Jurkat, Clone E6-1 (cell line): ENCODE measurements at places on chromosomes 13 and 19.

GRCh38 chr13:108195146-108195545 is 20.2 kb downstream of the LIG4 start:
- DNase-seq, result no peak

DNA sequence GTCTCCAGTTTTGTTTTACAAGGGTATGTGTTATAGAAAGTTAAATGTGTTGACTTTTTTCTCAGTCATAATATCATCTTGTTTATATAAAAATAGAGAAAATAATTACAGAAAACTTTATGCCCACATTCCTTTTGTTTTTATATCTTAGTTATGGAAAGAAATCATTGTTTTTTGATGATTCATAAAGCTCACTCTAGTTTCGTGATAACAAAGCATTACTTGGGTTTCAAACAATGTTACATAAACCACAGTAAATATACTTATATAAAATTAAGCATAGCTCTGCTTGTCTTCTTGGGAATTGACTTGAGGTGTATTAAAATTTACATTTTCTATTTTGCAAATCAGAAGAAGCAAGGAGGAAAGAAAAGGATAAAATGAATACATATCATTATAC is 111.8 kb downstream of the SGCG start:
- no peak for DNase-seq

- DNase-seq, result no peak
Observed at GRCh38 chr19:37718304-37718703, 1.3 kb downstream of the ZNF607 start.

GRCh38 chr19:38466050-38466449 is 32.6 kb downstream of the RYR1 start:
- DNase-seq, result no peak

- DNase-seq, result no peak
Observed at GRCh38 chr13:102128216-102128810, 273.5 kb downstream of the FGF14 start.

DNA sequence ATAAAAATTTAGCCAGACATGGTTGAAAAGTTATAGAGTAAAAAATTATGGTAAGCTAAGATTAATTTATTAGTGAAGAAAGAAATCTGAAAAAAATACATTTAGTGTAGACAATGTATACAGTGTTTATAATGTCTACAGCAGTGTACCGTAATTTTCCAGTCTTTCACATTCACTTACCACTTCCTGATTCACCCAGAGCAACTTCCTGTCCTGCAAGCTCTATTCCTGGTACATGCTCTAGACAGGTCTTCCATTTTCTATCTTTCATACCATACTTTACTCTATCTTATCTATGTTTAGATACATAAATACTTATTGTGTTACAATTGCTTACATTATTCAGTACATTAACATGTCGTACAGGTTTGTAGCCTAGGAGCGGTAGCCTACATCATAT is 1387.8 kb upstream of the ATXN8OS start:
- no peak for DNase-seq

GRCh38 chr19:37954421-37954874 is 47.4 kb downstream of the SIPA1L3 start:
- DNase-seq, result no peak

DNA sequence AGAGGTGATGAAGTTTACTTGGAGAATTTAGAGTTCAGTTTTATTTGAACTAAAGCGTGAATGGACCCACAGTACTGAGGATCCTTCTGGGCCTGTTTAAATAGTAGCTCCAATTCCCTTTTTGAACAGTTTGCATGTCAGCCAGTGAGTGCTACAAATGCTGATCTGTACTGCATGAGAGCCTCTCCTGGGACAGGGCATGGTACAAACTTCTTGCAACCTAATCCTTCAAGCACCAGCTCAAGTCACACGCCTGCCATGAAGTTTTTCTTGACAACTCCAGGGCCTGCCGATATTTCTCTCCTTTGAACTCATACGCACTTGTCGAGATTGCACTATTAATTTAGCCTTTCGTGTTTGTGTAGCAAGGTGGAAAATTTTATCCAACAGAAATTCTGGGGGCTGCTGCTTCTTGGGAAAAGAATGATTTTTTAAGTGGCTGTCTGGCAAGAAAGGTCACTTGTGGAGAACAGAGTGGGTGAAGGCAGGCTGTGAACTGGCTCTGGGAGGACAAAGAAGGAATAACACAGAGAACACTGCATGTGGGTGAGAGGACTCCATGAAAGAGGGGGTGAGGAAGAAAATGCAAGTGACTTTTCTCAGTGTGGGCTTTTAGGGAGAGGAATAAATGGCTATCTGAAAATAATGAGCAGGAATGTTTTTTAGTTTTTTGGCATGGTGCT is 192.5 kb downstream of the NDFIP2 start:
- DNase-seq, result no peak

- no peak for DNase-seq
Observed at GRCh38 chr13:45196622-45197021, 4.2 kb downstream of the KCTD4 start.

- no peak for DNase-seq
Observed at GRCh38 chr19:22783651-22784410, at the start of gene ZNF99. ZNF99 (minus strand) TSS chr19:22784151; CDS start chr19:22784016, 135 bp downstream.

- no peak for DNase-seq
Observed at GRCh38 chr19:38734426-38735256, 9.6 kb downstream of the CAPN12 start.

DNA sequence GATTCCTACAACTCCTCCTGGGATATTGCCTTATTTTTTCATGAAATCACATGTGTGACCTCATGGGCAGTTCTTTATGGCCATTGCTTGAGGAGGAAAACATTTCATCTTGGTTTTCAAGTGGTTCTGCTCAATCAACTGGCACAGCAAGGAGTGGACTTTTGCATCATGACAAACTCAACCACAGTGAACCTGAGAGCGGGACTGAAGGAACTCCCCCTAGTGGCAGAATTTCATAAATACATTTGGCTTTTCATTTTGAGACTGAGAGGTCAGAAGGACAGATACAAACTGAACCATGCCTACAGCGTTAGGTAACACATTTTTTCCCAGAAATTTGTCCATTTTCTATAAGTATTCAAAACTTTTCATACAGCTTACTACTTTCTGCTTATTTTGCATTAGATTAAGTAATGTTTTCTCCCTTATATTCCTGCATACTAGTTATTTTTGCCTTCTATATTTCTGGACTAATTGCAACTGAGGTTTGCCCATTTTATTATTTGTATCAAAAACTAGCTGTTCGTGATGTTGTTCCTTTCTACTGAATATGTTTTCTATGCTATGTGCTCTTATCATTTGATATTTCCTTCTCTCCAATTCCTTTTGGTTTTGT is 13.4 kb upstream of the SIGLEC12 start:
- peak; percentile 60 for DNase-seq

DNA sequence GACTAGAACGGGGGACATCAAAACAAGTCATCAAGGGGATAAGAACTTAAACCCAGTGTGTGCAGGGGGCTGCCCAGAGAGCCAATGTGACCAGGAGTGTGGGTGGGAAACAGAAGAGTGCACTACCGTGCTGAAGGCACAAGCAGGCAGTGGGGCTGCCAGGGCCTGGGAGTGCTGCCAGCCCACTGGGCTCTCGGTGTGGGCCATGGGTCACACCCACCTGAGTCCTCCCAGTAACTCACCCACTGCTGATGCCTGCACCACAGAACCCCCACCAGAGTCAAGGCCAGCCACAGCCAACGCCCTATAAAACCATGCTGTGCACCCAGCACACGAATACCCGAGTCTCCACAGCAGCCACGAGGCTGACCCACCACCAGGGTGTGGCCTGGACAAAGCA is 8.5 kb downstream of the MED26 start:
- DNase-seq, result no peak

DNA sequence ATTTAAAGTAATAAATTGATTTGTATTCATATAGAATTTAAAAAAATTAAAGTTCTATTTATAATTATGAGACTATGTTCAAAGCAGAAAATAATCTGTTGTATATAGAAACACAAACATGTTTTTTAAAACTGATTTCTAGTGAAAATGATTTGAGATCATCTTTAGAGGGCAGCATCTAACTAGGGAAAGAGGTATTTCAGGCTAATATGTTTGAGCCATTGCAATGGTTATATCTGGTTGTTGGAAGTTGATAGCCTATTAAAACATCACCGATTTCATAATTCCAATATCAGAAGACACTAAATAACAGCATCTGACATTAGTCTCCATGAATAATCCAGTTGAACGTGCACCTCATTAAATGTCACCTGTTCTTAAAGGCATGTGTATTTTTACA is 79.8 kb upstream of the SLITRK6 start:
- DNase-seq, result no peak

GRCh38 chr13:44489751-44490150 is 86.4 kb downstream of the TSC22D1 start:
- DNase-seq, result no peak

- DNase-seq, result no peak
Observed at GRCh38 chr13:39602277-39602613, 748 bp downstream of the LHFPL6 start.

GRCh38 chr13:104532132-104532531 is 1465.9 kb upstream of the SLC10A2 start:
- DNase-seq, result no peak

DNA sequence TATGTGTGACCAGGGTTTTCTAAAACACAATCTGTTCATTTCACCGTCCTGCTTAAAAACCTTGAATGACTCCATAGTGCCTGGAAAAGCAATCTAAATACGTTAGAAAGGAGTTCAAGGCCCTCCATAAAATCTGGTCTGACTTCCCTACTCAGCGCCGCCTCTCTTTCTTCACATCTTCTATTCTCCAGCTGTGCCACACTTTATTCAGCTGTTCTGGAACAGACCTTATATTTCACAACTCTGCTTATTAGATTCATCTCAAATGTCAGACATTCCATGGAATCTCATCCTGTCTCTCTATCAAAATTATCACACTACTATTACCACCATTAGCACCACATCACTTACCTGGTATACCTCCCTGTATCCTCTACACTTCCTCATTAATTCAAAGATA is 19.8 kb upstream of the SPART start:
- DNase-seq, result no peak

DNA sequence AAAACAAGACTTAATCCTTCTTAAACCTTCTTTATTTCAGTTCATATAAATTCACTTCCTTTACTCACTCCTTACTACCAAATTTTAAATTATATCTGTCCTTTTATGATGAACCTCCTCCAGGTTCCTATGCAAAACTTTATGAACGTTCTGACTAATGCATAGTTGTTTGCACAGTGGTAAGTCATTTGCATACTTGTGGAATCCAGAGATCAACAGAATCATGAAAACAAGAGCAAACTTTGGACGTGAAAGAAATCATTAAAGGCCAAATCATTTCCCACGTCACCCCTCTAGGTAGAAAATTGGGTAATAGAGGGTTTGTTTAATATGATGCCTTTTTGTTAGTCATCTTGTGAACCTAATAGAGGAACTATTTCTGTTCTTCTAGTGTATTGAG is 32.3 kb upstream of the MYCBP2 start:
- no peak for DNase-seq

DNA sequence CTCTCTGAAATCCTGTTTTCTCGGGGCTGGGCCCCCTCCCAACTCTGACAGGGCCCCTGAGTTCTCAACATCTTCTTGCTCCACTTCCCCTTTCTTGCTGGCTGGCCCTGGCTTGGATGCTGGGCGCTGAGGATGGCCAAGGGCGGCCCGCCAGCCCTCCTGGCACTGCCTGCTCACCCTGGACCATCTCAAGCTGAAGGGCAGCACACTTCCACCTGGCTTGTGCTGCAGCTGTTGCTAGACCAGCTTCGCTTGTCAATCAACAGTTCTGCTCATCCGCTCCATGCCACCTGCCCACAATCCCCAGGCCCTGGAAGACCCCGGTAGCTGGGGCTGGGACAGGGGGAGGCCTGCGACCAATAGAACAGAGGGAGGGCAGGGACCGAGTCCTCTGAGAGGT is 6.9 kb upstream of the GMIP start:
- no peak for DNase-seq

GRCh38 chr13:77728265-77729125 is 31.0 kb downstream of the SLAIN1 start:
- no peak for DNase-seq

GRCh38 chr19:30625947-30626625 is 253.9 kb downstream of the ZNF536 start:
- DNase-seq, result no peak

DNA sequence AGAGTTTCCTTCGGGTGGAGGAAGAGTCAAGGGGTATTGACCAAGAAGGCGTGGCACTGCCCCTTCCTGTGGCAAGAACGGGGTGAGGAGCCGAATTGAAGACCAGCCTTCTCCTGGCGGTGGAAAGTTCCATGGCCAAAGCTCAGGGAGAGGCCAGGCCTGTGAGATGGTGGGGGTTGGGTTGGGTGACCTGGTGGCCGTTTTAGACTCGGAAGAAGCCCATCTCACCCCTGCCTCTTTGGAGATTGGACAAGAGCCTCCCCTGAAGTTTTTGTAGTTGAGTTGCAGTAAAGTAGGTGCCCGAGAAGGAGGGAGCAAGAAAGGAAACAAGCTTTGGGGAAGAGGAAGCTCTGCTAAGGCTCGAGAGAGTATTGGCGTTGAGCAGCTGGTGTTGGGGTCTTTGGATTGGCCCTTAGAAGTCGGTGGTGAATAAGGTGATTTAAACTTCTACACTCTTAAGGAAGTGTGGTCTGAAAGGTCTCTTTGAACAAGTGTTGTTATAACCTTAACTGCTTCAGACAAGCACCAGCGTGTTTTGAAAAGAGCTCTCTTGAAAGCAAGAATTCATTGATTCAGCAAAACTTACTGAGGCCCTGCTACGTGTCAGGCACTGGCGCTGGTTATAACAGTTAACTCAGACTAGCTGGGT is 964 bp downstream of the SPINT2 start:
- peak; percentile 81 for DNase-seq

GRCh38 chr19:40588110-40588854 is 11.6 kb downstream of the SHKBP1 start:
- no peak for DNase-seq

DNA sequence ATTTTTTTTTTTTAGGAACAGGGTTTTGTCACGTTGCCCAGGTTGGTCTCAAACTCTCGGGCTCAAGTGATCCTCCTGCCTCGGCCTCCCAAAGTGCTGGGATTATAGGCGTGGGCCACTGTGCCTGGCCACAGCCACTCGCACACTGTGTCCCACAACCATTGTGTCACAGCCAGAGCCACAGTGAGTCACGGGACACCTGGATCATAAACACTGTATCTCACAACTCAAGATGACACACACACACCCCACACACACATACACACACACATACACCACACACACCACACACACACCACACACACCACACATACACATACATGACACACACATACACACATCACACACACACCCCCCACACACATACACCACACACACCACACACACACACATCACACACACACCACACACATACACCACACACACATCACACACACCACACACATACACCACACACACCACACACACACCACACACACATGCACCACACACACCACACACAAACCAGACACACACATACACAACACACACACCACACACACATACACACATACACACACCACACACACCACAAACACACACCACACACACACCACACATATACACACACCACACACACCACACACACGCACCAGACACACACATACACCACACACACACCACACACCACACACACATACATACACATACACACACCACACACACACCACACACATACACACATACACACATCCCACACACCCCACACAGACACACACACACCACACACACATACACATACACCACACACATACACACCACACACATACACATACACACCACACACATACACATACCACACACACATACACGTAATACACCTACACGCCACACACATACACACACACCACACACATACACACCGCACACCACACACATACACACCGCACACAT is 16.2 kb downstream of the ELAVL3 start:
- no peak for DNase-seq

- DNase-seq, result no peak
Observed at GRCh38 chr13:110056640-110057039, 250.3 kb downstream of the COL4A1 start.

GRCh38 chr13:80339563-80339911 is 1.4 kb downstream of the SPRY2 start:
- DNase-seq, result no peak
